Naive thymus-derived CD4-positive, alpha-beta T cell (primary cell): ENCODE measurements at places on chromosomes 2 and 18.

DNA sequence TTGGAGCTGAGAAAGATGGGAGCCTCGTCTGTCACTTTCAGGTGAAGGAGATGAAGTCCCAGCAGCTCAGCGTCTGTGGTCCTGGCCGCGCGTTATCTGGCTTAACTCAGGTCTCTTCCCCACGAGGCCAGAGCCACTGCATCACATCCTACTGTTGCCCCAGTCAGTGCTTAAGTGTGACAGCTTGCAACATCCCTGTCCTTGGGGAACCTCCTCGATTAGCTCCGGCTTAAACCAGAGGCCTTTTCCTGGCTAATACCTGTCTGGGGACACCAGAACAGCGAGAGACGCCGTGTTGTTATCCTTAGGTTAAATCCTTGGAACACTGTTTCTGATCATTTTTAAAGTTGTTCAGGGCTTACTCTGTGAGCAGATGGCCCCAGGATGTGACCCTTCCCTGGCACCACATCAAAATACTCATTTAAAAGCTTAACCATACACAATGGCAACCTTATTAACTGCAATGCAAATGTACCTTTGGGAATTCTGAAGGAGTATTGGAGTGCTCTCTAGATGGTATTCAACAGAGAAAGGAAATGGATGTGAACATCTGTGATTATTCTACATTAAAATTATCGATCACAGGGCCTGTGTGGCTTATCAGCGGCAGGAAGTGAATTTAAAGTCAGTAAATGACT lies 61.2 kb upstream of the SPP2 start:
- no peak for DNase-seq
- no peaks in the 10 kb centered on the region for H3K36me3 ChIP-seq
- peaks cover 31% of the 10 kb centered on the region for H3K4me1 ChIP-seq
- H3K4me3 ChIP-seq, result peak overlapping the region; percentile 9
- no peak overlapping the region for H3K27ac ChIP-seq
- H3K27me3 ChIP-seq, result no peaks in the 10 kb centered on the region

DNA sequence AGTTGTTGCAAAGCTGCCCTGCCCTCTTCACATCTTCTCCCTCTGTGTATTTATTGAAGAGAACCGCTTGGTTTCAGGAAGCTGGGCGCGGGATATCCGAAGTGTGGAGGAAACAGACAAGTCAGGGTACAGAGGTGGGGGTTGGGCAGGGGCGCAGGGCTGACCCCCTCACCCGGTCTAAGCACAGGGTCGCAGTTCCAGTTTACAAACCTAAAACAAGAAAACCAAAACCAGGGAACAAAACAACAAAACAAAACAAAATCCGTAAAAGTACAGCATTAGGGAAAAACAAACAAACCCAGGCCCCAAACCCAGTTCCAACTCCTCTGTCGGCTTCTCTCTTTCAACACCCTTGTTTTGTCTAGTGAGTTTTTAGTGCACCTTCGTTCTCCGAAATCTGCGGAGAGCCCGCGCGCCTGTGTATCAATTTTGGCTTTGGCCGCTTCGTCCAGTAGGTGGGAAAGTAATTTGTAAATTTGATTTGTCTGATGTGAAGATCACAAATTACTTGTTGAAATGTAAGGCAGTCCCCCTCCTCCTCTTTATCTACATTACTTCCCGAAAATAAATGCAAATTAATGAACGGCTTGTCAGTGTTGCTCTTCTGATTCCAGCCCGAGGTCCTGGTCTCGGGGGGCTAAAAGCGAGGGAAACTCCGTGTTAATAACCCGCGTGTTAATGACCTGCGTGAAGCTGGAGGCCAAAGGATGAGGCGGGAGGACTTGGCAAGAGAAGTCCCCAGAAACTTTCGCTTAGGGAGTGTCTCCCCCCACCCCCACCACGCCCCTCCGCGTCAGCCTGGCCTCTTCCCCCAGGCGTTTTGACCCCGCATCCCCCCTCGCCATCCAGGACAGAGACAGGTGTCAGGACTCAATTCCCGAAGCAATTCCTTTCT lies 6.9 kb downstream of the OTX1 start:
- H3K36me3 ChIP-seq, result no peaks in the 10 kb centered on the region
- no peak overlapping the region for H3K27ac ChIP-seq
- peaks cover 27% of the 10 kb centered on the region for H3K27me3 ChIP-seq
- DNase-seq, result no peak
- peaks cover 28% of the 10 kb centered on the region for H3K4me1 ChIP-seq

GRCh38 chr2:773256-774160 lies 96.3 kb upstream of the TMEM18 start:
- DNase-seq, result no peak
- no peaks in the 10 kb centered on the region for H3K36me3 ChIP-seq
- no peak overlapping the region for H3K4me3 ChIP-seq
- no peaks in the 10 kb centered on the region for H3K27me3 ChIP-seq
- H3K27ac ChIP-seq, result no peak overlapping the region

DNA sequence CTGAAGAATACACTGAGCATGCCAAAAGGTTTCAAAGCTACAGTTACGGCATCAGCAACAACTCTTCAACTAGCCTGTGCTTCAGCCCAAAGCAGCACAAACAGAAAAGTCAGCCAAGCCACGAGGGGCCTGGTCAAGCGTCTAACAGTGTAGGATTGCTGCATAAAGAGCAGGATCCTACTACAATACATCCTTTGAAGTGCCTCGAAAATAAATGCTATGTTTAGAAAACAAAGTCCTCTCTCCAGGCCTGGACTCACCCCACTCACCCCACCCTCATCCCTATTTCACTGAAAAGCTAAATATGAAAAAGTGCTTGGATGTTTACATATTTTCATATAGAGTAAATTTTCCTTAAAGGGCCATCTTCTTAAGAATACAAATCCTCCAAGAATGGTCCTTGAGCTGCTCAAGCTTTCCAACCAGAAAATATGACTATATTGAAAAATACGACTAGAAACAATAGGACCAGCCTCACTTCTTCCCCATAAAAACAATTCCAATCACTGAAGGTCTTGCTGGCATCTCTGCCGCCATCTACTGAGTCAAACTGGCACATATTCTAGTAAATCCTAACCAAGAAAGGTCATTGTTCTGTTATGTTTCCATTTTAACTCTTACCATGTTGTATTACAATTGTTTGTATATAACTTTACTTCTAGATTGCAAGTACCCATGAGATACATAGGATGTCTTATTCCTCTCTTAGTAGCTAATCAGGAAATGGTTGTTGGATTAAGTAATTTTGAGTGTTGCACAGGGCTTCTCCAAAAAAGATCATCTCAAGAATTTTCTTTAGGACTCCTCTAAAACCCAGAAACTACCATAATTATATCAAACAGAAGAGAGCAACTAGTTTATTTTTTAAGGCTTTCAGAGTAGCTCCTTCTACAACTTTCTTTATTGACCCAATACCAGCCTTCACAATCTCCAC lies 63.6 kb downstream of the CLHC1 start:
- H3K27ac ChIP-seq, result no peak overlapping the region
- H3K4me1 ChIP-seq, result no peaks in the 10 kb centered on the region
- DNase-seq, result no peak
- H3K4me3 ChIP-seq, result no peak overlapping the region
- H3K27me3 ChIP-seq, result no peaks in the 10 kb centered on the region
- H3K36me3 ChIP-seq, result no peaks in the 10 kb centered on the region

DNA sequence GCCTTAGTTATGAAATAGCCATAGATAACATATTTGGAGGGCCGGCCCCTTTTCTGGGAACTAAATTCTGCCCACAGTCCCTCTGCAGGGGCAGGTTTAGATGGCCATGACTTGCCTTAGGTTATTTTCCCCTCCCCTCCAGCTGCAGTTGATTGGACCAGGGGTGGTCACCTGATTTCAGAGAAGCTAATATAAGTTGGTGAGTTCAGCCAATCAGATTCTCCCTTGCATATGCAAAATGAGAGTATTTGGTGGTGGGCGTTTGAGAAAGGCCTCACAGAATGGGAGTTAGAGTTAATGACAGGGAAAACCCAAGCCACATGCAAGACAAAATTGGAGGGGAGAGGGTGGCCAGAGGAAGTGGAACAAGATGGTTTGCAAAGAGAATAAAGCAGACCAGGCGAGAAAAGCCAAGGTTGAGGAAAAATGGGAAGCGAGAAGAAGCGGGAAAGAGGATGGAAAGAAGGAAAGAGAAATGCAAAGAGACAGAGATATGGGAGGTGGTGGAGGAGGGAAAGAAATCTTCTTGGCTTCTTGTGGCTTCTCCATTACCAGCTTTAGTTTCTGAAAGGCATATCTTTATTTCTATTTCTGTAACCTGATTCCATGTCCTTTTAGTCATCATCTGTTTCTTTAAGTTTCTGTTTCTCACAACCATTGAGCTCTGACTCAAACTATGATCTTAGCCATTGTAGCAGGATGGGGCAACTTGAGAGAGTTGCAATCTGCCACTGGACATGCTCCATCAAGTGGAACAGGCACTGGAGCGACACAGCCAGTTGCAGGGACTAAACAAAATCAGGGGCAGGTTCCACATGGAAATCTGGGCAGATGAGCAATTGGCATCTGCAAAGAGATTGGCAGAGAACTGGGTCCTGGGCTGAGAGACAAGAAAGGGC lies 108.1 kb upstream of the SIX3 start:
- no peak overlapping the region for H3K27ac ChIP-seq
- H3K27me3 ChIP-seq, result no peaks in the 10 kb centered on the region
- no peak for DNase-seq
- H3K36me3 ChIP-seq, result no peaks in the 10 kb centered on the region

- H3K27me3 ChIP-seq, result no peaks in the 10 kb centered on the region
- H3K4me1 ChIP-seq, result no peaks in the 10 kb centered on the region
- no peak overlapping the region for H3K27ac ChIP-seq
- DNase-seq, result no peak
Measured at GRCh38 chr18:50820901-50821520, 1.2 kb upstream of the MRO start.

DNA sequence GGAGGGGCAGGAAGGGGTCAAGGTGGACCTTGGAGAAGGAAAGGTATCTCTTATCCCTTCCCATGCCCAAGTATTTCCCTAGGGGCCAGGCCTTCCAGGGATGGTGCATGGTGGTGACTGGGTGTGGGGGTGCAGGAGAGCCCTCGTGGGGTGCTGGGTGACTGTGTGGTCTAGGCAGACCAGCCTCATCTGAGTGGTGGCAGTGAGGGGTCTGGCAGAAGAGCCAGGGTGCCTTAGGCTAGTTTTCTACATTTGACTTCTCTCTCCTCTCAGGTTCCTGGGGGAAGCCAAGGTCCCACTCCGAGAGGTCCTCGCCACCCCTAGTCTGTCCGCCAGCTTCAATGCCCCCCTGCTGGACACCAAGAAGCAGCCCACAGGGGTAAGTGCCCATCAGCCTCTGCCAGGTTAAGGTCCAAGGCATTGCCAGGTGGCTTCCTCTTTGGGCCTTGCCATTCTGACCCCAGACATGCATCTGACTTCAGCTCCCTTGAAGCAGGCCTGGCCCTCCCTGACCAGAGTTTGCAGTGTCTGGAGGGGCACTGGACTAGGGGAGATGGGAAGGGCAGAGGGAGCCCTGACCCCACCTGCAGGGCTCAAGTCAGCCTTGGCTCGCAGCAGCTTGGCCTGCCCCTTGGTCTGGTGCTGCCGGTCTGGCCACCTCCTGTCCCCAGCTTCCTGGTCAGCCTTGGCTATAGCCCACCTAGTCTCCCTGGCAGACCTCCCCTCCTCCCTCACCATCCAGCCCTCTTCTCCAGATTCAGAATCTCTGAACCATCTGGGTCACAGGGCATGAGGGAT lies 49.8 kb downstream of the DYSF start:
- H3K4me3 ChIP-seq, result no peak overlapping the region
- H3K27ac ChIP-seq, result no peak overlapping the region
- H3K27me3 ChIP-seq, result no peaks in the 10 kb centered on the region
- no peaks in the 10 kb centered on the region for H3K4me1 ChIP-seq

DNA sequence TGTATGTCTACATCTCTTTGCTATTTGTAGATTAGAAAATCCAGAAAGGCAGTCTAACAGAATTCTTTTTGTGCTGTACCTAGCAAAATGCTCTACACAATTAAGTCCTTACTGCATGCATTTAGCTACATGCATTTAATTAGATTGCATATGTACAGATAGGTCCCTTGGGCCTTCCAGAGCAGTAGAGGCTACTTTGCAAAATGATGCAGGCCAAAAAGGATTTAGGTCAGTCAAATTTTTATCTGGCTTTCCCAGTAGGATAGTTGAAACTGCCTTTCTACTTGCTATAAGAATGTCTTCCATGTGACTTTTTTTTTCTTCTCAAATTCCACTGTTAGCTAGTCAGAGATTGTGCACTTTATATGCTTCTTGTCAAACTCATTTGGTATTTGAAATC lies 19.3 kb downstream of the GALNT13 start:
- H3K27me3 ChIP-seq, result no peaks in the 10 kb centered on the region
- no peaks in the 10 kb centered on the region for H3K4me1 ChIP-seq
- no peak overlapping the region for H3K4me3 ChIP-seq
- no peak for DNase-seq

- no peak overlapping the region for H3K27ac ChIP-seq
- DNase-seq, result no peak
- H3K4me1 ChIP-seq, result peaks cover 14% of the 10 kb centered on the region
- H3K4me3 ChIP-seq, result no peak overlapping the region
Measured at GRCh38 chr2:233233618-233234230, 17.7 kb upstream of the ATG16L1 start.

DNA sequence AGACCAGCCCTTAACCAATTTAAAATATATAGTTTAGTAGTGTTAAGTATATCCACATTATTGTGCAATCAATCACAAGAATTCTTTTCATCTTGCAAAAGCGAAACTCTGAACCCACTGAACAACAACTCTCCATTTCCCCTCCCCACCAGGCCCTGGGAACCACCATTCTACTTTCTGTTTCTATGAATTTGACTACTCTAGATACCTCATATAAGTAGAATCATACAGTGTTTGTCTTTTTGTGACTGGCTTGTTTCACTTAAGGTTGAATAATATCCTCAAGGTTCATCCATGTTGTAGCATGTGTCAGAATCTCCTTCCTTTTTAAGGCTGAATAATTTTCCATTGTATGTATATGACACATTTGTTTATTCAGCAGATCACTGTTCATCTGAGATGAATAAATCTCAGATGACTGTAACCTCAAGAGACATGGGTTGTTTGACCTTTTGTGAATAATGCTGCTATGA lies 8.1 kb upstream of the SOS1 start:
- H3K4me3 ChIP-seq, result no peak overlapping the region
- no peaks in the 10 kb centered on the region for H3K36me3 ChIP-seq
- DNase-seq, result peak; percentile 59
- peaks cover 33% of the 10 kb centered on the region for H3K4me1 ChIP-seq
- no peaks in the 10 kb centered on the region for H3K27me3 ChIP-seq

GRCh38 chr2:32901313-32901712 lies 45.4 kb upstream of the LTBP1 start:
- DNase-seq, result no peak
- H3K4me3 ChIP-seq, result no peak overlapping the region
- H3K4me1 ChIP-seq, result no peaks in the 10 kb centered on the region
- no peak overlapping the region for H3K27ac ChIP-seq
- H3K27me3 ChIP-seq, result no peaks in the 10 kb centered on the region

DNA sequence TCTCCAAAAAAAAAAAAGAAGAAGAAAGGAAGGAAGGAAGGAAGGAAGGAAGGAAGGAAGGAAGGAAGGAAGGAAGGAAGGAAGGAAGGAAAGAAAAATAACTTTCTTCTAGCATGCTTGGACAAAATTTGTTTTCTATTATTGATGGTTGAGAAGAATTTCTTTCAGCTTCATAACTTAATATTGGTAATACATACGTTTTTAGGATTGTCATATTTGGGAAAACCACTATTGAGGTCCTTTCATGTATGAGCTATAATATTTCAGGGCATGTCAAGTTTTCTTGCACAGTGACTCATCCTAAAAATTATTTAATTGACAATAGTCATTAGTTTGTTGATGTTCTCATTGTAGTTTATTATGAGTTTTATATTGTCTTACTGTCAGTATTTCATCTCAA lies 66.4 kb upstream of the PKDCC start:
- no peak overlapping the region for H3K4me3 ChIP-seq
- H3K36me3 ChIP-seq, result no peaks in the 10 kb centered on the region
- no peaks in the 10 kb centered on the region for H3K4me1 ChIP-seq

GRCh38 chr18:8301427-8302172 lies 307.6 kb upstream of the RAB12 start:
- no peak overlapping the region for H3K27ac ChIP-seq
- no peak for DNase-seq
- H3K27me3 ChIP-seq, result no peaks in the 10 kb centered on the region
- H3K4me1 ChIP-seq, result no peaks in the 10 kb centered on the region
